Right lung (tissue), 10 donors: ENCODE measurements at places on chromosomes 3 and 15. TPM values are rescaled to one million over a fixed set of nuclear protein-coding genes. Genes with fewer than 3 reads are reported as not detected.

GRCh38 chr3:120274739-120275167 is 10.3 kb downstream of the GPR156 start:
- DNase-seq, result peak; percentile 17

Gene OCA2
- 19.4 TPM for polyA plus RNA-seq

- DNase-seq, result no peak
Measured at GRCh38 chr3:138297059-138297607, 32.5 kb downstream of the NME9 start.

DNA sequence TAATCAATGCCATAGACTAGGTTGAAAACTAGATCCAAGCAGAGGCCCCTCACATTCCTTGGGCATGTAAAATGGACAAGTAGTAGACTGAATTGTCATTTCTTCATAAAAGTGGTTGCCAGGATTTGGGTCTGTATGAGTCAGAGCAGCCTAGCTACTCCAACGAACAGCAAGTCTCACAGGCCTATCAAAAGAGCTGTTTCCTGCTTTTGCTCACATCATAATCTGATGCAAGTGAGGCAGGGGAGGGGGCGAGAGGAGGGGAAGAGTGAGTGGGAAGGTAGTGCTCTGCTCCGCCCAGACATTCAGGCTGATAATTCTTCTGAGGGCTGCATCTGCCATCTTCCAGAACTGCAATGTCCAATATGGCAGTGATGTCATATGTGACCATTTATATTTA is 228.9 kb upstream of the PRICKLE2 start:
- DNase-seq, result no peak

GRCh38 chr3:78970656-78971055 is 797.1 kb downstream of the ROBO1 start:
- no peak for DNase-seq

Gene AAGAB
- 27.3 TPM for polyA plus RNA-seq

Gene BFSP2
- polyA plus RNA-seq, result not detected

DNA sequence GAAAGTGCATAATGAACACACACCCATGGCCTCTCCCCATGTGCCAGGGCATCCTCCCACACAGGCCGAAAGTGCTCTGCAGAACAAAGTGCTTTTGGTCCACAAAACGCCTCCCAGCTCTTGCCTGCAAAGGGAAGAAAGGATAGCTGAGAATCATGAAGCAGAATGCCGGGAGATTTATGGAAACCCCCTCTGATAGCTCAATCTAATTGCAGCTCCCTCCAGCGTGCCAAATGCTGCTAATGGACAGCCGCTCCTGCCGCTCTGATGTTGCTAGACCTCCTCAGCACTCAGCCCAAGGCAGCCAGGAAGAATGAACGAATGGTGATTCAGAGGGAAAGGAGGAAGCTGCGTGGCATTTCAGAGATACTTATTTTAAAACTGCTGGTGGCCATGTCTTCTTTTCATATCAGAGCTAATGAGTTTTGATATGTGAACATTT is 145.3 kb downstream of the TJP1 start:
- no peak for DNase-seq

GRCh38 chr3:55623786-55624185 is 136.7 kb upstream of the WNT5A start:
- DNase-seq, result no peak

- no peak for DNase-seq
Measured at GRCh38 chr3:38599886-38600285, 49.6 kb downstream of the SCN5A start.

DNA sequence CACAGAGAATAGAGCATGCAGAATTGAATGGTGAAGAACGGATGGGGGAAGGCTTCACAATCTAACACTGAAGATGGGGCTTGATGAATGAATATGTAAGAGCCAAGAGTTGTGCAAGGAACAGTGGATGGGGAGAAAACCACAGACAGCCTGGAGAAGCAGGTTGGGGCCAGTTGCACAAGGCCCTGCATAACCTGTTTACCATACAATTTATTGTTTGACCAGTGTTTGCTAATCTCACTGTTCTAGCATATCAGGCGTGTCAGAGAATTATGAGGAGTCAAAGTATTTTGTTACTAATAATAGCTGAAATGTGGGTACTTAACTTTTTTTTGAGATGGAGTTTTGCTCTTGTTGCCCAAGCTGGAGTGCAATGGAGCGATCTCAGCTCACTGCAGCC is 36.4 kb downstream of the LINS1 start:
- DNase-seq, result no peak

DNA sequence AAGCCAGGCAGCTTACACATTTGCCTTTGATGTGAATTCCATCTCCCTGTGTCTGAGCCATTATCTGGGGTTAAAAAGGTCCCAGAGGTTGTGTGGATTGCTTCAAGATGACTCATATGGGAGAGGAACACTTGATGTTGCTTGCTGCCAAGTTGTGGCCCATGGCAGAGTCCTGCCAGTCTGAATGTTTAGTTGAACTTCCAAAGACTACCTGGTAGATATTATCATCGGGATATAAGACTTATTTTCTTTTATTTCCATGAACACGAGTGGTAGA is 85.6 kb downstream of the TJP1 start:
- DNase-seq, result no peak

Gene BCHE
- polyA plus RNA-seq, result 58.4 TPM

GRCh38 chr3:112134335-112135124 is 1.5 kb upstream of the GCSAM start:
- DNase-seq, result no peak

DNA sequence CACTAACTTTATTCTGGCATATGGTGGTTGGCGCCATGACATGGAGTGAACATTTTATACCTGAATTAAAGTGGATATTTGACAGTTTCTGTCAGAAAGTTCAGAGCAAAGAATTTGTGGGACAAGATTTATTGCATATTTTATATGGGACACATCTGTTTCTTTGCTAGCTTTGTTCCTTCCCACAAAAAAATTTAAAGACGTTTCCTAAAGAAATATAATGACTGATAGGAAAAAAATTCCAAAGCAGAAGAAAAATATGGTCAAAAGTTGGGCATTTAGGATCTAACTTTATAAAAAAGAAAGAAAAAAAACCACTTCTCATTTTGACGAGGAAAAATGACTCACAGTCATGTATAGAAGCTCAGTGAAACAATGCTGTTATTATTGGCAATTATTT is 101.6 kb downstream of the GREM1 start:
- DNase-seq, result no peak

Gene RHO
- polyA plus RNA-seq, result 0.08 TPM

GRCh38 chr15:88954431-88955277 is 41.5 kb upstream of the MFGE8 start:
- peak; percentile 3 for DNase-seq

- no peak for DNase-seq
Measured at GRCh38 chr15:45456212-45457106, 66.1 kb downstream of the SLC30A4 start.

Gene MAGEL2
- polyA plus RNA-seq, result 3.8 TPM

GRCh38 chr3:114143817-114144216 is 35.0 kb downstream of the DRD3 start:
- no peak for DNase-seq

GRCh38 chr3:129625072-129625874 is 18.8 kb upstream of the PLXND1 start:
- no peak for DNase-seq

Gene DAPK2
- 25.4 TPM for polyA plus RNA-seq

GRCh38 chr3:126451511-126451910 is 24.2 kb downstream of the ZXDC start:
- DNase-seq, result no peak

GRCh38 chr3:176816937-176817336 is 380.3 kb downstream of the TBL1XR1 start:
- DNase-seq, result no peak

- DNase-seq, result no peak
Measured at GRCh38 chr3:70531063-70531657, 218.7 kb upstream of the MDFIC2 start.

Gene KBTBD8
- polyA plus RNA-seq, result 1.3 TPM

DNA sequence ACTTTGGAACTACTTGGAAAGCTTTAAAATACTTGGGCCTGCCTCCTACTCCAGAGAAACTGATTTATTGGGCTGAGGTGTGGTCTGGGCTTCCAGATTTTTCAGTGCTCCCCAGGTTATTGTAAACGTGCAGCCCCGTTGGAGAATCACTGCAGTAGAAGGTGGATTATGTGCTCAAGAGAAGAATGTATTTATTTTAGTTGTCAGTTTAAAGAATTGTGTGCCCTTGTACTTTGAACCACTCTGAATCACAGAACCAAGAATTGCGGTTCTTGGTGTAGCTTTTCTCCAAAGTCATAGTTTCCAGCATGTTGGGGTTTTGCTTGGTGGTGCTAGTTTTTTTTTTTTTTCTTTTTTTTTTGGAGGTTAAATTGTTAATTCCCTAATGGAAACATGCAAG is 1.6 kb downstream of the TATDN2 start:
- DNase-seq, result no peak

Gene GPR62
- polyA plus RNA-seq, result 0.38 TPM
